ENCODE measurements at places on chromosomes 5 and 9. TPM values are rescaled to one million over a fixed set of nuclear protein-coding genes. Genes with fewer than 3 reads are reported as not detected.

DNA sequence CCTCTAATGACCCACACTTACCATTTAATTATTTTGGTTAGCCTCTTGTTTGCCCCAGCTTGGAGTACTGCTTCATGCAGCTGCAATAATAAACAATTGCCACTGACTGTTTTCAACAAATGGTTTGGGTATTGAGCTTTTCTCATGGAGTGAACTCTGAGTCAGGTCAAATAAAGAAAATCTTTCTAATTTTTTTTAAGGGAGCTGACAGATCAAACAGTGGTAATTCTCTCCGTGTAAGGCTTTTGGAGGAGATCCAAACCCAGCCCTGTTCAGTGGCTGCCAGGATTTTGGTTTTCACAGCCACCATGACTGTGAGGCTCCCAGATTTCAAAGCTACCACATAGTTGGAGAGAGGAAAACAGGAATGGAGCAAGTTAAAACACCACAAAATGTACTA, 110.7 kb upstream of the EFNA5 start:
- no peak for DNase-seq

GRCh38 chr9:32171339-32171738, 213.1 kb upstream of the ACO1 start:
- no peak for DNase-seq

DNA sequence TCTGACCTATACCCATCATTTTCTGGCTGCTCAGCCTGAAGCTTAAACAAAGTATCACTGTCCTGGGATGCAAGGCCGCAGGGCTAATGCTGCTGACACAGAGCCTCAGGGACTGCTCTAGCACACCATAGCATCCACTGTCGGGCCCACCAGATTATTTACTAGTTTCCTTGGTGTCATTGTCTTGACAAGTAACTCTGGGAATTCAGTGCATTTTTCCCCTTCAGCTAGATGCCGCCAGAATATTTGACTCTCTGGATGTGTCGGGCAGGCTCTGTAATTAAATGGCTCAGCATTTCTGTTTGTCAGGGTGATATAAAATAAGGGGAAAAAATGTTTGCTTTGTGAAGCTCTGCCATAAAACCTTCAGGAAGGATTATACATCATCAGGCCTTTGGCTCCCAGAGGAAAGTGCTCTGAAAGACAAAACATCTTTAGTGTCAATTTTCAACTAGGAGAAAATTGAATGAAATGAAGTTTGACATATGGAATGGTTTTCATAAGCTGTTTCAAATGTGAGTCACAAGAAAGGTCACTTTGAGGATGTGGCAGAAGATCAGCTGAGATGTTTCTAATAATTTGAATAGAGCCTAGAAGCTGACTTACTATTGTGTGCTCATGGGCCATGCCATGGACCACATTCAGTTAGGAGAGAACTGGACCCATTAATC, 350.1 kb downstream of the TMEM232 start:
- DNase-seq = no peak

- DNase-seq = no peak
Measured at GRCh38 chr5:120550358-120550757, 86.3 kb downstream of the PRR16 start.

DNA sequence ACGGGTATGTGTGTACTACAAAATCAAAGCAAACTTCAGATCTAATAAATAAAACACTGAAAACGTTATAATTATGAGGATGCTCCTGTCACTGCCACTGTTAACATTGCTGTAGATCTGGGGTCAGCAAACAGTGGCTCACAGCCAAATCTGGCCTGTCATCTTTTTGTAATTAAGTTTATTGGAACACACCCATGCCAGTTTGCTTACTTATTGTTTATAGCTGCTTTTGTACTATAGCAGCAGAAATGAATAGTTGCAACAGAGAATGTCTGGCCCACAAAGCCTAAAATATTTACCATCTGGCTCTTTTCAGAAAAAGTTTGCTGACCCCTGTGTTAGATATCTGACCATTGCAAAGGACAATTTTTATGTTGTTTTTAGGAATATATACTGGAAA, 32.1 kb downstream of the PRRC1 start:
- no peak for DNase-seq

DNA sequence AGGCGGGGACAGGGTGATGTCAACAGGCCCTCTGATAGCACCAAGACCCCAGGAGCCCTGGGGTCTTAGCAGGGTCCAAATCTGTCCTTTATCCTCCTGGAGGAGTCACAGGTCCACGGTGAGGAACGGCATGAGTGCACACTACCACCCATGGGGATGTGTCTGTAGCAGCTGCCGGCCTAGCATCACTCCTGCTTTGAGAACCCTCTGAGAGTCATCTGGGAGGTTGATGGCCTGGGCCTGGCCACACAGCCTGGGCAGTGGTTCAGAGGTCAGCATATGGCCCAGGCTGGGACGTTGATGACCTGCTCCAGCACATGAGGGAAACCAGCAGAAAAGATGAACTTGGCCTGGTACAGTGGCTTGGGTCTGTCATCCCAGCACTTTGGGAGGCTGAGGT, 1.8 kb upstream of the GFPT2 start:
- DNase-seq = no peak

DNA sequence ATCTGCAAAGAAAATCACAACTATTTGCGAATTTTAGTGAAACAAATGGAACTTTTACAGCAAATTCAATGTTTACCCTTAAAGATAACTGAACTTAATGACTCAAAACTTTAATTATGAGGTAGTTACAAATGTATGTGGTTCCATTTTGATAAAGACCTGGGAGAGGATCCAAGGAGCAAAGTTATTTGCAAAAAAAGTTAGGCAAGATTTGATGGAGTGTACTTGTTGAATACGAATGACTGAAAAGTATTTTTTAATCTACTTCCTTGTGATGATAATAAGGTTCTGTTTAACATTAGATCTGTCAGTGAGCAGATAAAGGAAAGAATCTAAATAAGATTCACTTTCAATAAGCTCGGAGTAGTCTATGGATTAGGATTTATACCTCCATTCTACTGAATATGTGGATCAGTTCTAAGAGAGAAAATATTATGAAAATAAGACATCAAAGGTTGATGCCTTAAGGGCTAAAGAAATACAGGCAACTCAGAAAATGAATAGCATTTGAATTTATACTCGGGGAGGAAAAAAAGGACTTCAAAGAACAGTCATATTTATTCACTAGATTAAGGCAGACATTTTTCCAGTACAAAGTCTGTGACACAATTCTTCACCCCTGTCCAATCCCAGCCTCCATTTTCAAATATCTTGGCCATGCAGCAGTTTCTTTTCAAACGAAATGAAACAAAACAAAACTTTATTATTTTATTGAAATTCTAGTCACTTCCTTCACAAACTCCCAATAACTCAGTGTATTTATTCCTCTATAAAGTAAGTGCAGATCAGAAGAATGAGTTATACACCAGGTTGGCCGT, 199.8 kb downstream of the PDE4D start:
- no peak for DNase-seq

- no peak for DNase-seq
Measured at GRCh38 chr5:134088291-134088690, 26.2 kb upstream of the TCF7 start.

DNA sequence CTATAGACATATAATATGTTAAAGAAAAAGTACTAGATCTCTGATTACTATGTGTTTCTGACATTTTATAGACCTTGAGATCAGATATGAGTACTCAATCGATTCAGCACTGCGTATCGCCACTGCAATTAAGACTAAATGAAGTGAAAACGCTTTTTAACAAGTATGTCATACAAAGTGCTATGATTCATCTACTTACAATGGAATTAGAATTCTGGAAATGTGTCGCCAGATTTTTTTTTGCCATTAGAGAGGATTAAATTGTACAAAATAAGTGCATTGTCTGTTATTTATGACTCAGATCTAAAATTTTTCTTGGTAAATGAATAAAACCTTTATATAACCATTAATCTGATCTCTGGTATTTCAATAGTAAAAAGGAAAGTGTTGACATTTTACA, 20.0 kb upstream of the AGGF1 start:
- no peak for DNase-seq

DNA sequence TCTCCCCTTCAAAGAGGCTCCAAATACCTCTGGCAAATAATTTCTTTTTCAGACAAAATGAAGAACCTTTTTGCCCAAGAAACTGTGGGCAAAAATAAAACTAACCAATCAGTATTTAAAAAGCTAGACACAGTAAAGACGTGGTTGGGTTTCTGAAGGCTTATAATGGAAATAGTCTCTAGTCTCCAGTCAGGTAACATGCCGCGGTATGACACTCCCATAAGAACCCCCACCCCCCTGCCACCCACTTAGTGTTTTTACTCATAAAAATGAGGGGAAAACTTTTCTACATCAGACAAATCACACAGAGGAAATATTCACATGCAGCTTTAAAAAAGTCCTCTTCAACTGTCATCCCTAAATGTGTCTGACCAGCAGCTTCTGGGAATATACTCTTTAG, 105.3 kb downstream of the THBS4 start:
- no peak for DNase-seq

The PROB1 gene
- 1.6 TPM for total RNA-seq

The THG1L gene
- 15.6 TPM for total RNA-seq

All from osteocyte (in vitro differentiated cells).